ENCODE measurements at places on chromosomes 1 and 21.

DNA sequence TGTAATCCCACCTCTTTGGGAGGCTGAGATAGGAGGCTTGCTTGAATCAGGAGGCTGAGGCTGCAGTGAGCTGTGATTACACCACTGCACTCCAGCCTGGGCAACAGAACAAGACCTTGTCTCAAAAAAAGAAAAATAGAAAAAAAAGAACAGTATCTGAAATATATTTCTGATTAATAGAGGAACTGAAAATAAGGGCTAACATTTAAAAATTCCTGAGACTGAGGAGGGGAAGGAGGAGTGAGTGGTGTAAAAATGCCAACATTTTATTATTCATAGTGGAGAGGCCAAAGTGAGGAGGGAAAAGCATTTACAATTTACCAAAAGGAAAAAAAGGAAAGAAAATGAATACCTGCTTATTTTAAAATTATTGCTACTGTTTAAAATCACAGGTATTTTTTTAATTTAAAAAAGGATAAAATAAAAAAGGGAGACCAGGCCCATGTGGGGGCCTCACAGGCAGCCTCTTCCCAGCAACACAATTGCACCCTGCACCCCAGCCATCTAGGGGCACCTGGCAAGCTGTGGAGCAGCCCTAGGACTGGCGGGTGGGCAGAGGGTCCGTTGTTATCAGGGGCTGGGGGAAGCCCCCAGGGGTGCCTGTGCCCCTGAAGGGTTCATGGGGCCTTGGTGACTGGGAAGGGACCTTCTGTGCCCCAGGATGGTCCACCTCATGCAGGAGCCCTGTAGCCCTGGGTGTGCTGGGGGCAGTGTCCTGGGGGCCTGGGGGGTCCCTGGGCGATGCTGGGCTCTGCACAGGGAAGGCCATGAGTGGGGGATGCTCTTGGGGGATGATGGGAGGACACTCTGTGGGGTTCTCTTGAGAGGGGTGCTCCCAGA lies 34.8 kb upstream of the ADARB1 start:
- no peak for DNase-seq

DNA sequence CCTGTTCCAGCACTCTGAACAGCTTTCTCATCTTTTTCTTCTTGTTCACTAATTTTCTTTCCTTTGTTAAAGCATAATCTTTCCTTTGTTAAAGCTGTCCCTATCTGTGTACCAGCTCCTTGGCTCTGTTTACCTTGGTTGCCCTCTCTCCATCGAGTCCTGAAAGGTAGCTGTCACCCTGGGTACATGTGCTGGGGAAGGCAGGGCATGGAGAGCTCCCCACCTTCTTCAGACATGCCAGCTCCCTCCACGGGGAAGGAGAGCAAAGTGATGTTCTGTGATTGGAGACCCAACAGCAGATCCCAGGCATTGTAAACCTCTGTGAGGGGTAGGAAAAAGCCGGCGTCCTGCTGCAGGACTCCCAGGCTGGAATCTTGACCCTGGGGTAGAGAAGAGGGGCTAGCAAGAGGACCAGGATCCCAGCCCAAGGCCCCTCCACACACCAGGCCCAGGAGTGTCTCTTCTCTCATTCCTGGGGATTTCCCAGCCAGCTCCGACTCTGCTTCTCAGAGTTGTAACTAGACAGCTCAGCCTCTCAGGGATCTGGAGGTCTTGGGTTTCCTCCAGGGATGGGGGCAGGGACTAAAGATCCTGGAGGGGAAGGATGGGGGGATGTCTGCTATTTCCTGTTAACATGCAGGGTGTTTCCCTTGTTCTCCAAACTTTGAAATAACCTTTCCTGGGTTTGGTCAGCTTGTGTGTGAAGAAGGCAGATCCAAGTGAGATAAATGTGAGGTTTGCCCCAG lies 34.4 kb downstream of the TMCC2 start:
- DNase-seq = no peak

GRCh38 chr21:16318651-16319300 lies 589.0 kb downstream of the USP25 start:
- DNase-seq = no peak

DNA sequence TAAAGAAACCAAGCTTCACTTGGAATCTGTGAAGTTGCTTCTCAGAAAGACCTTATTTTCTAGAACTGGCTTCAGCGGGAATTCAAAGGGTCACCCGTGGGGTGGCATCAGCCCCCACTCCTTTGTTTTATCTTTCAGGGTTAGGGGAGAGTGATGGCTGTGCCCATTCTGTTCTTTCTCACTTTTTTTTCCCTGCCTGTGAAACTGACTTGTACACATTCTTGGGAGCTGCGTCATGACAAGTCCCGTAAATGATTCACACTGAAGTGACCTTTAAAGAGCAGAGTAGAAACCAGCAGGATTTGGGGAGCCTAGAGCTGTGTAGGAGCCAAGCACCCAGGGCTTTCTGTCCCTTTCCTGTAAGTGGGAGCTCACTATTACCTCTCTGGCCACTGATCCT lies 43.8 kb downstream of the SLC44A3 start:
- no peak for DNase-seq

DNA sequence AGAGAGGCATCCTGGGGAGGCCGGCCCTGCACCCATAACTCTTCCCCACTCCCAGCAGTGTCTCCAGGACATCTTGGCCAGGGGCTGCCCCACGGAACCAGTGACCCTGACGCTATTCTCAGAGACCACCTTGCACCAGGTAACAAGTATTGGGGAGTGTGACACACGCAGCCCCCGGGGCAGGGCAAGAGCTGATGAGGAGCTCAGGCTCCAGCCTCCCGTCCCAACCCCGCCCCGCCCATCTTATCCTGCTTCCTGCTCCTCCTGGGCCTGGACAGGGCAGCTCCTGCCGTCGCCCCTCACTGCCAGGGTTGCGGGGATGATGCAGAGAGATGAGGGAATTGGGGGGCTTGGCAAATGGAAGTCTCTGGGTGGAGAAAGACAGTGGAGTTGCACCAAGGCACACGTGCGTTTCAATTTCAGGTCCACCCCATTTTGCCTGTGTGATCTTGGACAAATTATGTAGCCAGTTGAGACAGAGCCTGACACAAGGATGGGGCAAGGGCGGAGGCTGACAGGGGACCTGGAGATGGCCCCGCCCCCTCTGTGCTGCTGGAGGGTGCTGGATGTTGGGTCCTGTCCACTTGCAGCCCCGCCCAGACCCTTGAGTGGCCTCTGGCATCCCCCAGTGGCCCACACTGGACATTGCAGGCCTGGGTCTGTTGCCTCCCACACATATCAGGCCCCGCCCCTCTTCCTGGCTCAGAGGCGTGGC lies 10.7 kb downstream of the CLCNKA start:
- peak; percentile 84 for DNase-seq

- DNase-seq = no peak
Observed at GRCh38 chr1:222794656-222795474, 20.0 kb upstream of the DISP1 start.

DNA sequence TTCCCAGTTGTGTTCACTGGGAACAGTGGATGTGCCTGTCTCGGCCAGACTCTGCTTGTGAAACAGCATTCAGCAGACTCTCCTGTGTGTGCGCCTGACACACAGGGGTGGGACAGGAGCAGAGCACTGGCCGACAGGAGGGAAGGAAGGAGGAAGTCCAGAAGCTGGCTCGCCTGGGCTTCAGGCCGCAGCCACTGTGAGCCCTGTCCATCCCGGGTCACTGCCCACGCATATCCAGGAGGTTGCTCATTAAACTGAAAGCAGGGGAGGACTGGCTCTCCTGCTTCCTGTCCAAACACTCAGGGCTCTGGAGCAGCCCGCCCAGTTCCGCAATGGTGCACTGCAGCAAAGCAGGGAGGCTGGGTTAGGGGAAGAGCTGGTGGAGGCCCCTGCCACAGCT lies 218.7 kb upstream of the VAMP3 start:
- no peak for DNase-seq

DNA sequence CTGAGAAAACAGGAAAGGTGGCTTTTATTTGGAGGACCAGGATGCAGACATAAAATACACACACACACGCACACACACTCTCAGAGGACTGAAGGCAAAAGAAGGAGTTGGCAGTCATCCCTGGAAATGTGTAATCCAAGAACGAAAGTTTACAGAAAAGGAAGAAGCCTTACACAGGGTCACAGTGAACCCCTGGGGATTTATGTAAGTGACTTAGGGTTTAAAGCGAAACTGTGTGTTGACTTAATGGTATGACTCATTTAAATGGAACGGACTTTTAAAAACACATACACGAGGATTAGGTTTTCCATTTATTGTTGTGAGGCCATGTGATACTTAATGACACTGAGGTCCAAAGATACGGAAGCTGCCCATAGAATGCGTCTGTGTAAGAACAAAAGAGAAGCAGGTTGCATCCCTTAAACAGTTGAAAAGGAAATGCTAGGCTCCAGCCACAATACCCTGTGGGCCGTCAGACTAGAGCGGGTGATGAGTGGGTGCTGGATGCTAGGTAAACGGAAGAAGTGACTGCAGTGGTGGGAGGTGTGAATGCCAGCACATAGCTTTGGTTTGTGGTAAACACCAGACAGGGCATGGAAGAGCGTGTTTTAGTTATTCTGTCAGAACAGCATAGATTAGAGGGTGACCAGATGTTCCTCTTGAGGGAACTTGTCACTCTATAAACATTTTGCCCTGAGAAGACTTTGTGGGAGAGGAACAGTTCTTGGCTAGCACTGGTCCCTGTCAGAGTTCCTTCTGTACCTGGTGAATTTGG lies 21.6 kb upstream of the BCL10 start:
- DNase-seq = no peak

GRCh38 chr1:177950506-177950905 lies 19.4 kb downstream of the SEC16B start:
- DNase-seq = no peak

GRCh38 chr1:63108206-63108605 lies 214.2 kb upstream of the FOXD3 start:
- no peak for DNase-seq

GRCh38 chr1:66954208-66954607 lies 29.4 kb downstream of the MIER1 start:
- no peak for DNase-seq

DNA sequence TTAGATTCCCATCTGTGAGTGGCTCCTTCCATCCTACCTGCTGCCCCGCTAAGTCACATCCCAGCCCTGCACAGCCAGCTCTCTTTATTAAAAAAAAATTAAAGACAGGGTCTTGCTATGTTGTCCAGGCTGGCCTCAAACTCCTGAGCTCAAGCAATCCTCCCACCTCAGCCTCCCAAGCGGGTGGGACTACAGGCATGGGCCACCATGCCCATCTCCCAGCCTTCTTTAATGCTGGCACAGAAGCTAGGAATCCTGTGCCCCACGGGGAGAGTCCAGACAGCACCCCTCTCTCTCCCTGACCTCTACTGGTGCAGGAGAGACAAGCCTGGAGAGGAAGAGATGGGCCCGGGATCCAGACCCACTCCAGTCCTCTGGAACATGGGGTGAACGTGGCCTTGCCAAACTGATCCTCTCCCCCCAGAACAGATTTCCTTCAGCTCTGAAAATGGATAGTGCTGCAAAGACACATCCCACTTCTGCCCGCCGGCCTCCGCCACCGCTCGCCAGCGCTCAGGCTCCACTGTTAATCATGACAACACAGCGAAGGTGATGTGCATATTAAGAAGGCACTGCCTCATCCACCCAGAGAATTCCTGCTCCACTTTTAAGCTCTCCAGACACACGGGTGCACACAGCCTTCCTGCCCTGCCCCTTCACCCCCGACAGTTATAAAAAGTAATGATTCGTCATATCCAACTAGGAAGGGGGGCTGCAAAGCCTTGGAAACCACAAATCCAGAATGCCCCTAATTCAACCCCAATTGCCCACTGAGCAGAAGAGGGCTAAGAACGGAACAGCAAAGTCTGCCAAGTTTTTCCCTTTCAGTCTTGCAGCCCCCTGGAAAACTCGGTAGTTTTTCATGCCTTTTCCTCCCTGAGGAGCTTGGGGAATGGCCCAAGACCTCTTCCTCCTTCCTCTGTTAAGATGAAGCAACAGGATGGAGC lies 68.1 kb downstream of the MRPL37 start:
- DNase-seq = no peak

DNA sequence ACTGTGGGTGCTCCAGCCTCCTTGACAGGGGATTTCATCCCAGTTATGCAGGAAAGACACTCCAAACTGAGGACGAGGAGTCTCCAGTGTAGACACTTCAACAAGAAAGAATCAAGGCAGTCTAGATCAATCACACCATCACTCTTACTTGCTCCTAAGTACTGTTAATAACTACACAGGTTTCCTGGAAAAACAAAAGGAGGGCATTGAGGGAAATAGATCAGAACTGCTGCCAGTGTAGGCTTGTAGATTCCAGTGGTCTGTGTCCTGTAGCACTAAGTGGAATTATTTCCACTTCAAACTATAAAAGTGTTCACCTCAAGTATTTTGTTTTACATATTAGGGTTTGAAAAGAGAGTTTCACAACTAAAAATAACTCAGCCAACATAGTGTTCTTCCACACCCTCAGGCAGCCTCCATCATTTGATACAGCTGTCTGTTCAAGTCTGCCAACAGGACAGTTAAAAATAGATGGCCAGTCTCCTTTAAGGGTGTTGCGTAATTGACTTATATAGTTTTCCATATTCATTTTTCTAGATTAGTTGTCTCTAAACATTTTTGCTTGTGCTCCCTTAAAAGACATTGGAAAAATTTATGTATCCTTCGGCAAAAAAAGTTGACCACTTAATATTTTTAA lies 32.0 kb upstream of the AGL start:
- DNase-seq = no peak

All from hematopoietic multipotent progenitor cell treated with erythropoietin and hydrocortisone succinate and interleukin-3 and kit ligand, for 8 days (in vitro differentiated cells).